Endothelial cell (in vitro differentiated cells): ENCODE measurements at places on chromosomes 4 and X. TPM values are rescaled to one million over a fixed set of nuclear protein-coding genes. Genes with fewer than 3 reads are reported as not detected.

GRCh38 chr4:99670409-99671073 lies 12.9 kb upstream of the C4orf54 start:
- H3K4me1 ChIP-seq: peaks cover 4% of the 10 kb centered on the region
- no peaks in the 10 kb centered on the region for H3K36me3 ChIP-seq
- peak overlapping the region; percentile 9 for H3K27ac ChIP-seq
- H3K4me3 ChIP-seq: no peak overlapping the region
- no peaks in the 10 kb centered on the region for H3K27me3 ChIP-seq

- H3K36me3 ChIP-seq: no peaks in the 10 kb centered on the region
- no peak for DNase-seq
- no peak overlapping the region for H3K4me3 ChIP-seq
- H3K27ac ChIP-seq: no peak overlapping the region
- no peaks in the 10 kb centered on the region for H3K4me1 ChIP-seq
Observed at GRCh38 chr4:53688186-53688790, 97.0 kb upstream of the LNX1 start.

Gene LRCH2
- 3.7 TPM for total RNA-seq

Gene GC
- total RNA-seq: 0.23 TPM

- no peak for DNase-seq
- peaks cover 17% of the 10 kb centered on the region for H3K36me3 ChIP-seq
- no peaks in the 10 kb centered on the region for H3K27me3 ChIP-seq
- H3K4me3 ChIP-seq: no peak overlapping the region
Observed at GRCh38 chrX:152861116-152861515, 30.3 kb downstream of the NSDHL start.

DNA sequence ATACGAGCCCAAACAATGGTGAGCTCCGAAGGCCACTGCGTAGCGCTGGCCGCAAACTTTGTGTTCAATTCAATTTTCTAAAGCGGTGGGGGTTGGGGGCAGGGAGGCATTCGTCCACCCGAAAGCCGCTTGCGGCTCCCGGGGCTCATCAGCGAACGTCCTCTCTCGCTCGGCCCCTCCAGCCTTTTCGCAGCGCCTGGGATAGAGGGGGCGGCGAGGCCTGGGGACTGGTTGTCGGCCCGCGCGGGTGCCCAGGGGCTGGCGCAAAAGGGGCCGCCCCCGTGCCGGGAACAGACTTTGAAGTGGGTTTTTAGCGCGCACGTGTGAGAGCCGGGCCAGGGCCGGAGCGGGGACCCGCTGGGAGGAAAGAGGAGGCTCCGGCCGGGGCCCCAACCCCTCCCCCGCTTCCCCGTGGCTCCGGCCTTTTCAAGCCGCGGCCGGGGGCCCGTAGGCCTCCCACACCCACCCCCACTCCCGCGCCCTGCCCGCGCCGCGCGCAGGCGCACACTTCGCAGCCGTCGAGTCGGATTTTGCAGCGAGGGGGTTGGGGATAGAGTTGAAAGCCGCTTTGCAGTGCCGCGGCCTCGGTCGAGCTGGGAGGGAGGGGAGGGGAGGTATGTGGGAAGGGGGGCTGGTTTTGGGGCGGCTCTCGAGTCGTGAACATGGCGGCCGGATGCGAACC lies 8.3 kb downstream of the ZIC3 start:
- H3K27me3 ChIP-seq: peaks cover 1% of the 10 kb centered on the region
- H3K36me3 ChIP-seq: no peaks in the 10 kb centered on the region
- peak overlapping the region; percentile 83 for H3K4me3 ChIP-seq
- peak; percentile 23 for DNase-seq

Gene UGT2B15
- not detected for total RNA-seq

Gene PAGE1
- total RNA-seq: not detected

- H3K27me3 ChIP-seq: no peaks in the 10 kb centered on the region
- peak; percentile 40 for DNase-seq
- H3K4me3 ChIP-seq: no peak overlapping the region
- H3K4me1 ChIP-seq: no peaks in the 10 kb centered on the region
Observed at GRCh38 chr4:166165829-166166420, 292.9 kb downstream of the TLL1 start.

GRCh38 chr4:8090312-8090711 lies 68.3 kb downstream of the ABLIM2 start:
- no peaks in the 10 kb centered on the region for H3K27me3 ChIP-seq
- H3K27ac ChIP-seq: no peak overlapping the region
- H3K36me3 ChIP-seq: peaks cover 10% of the 10 kb centered on the region
- DNase-seq: no peak

- H3K27ac ChIP-seq: peak overlapping the region; percentile 65
- H3K4me3 ChIP-seq: peak overlapping the region; percentile 57
- H3K27me3 ChIP-seq: peaks cover 44% of the 10 kb centered on the region
- no peak for DNase-seq
Observed at GRCh38 chrX:626745-627509, 3.7 kb upstream of the SHOX start.

DNA sequence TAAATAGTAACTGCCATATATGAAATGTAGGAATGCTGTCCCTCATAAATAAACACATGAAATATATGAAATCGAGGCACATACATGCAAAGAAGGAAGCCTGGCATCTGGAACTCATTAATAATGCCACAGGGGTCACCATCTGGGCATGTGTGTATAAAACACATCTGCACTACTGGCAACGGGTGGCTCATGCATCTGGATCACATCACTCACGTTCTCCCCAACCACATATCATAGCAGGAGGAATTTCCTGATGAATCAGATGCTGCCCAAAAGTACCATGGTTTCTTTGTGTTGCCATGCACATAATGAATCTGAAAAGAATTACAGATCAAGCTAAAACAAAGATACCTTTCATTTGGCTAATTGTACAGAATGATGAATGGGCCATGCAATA lies 28.6 kb downstream of the RNF175 start:
- no peaks in the 10 kb centered on the region for H3K36me3 ChIP-seq
- H3K27ac ChIP-seq: no peak overlapping the region
- H3K4me3 ChIP-seq: no peak overlapping the region
- peaks cover 9% of the 10 kb centered on the region for H3K4me1 ChIP-seq

DNA sequence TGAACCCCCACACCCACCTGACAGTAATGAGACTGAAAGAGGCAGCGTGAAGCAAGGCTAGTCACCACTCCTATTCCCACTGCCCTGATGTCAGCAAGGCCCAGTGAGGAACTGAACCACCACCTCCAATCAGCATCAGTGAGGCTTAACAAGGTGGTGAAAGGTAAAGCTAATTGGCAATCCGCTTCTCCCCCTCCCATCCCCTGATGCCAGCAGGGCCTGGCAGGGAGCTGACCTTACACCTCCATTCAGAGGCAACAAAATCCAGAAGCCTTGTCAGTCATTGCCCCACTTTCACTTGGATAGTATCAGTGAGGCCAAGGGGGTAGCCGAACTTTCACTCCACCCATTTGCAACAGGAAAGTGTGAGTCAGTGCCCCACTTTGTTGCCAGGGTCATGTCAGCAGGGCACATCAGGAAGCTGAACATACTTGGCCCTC lies 60.8 kb downstream of the AWAT2 start:
- no peaks in the 10 kb centered on the region for H3K36me3 ChIP-seq
- H3K4me3 ChIP-seq: no peak overlapping the region
- H3K4me1 ChIP-seq: no peaks in the 10 kb centered on the region
- DNase-seq: no peak
- no peaks in the 10 kb centered on the region for H3K27me3 ChIP-seq
- H3K27ac ChIP-seq: no peak overlapping the region

DNA sequence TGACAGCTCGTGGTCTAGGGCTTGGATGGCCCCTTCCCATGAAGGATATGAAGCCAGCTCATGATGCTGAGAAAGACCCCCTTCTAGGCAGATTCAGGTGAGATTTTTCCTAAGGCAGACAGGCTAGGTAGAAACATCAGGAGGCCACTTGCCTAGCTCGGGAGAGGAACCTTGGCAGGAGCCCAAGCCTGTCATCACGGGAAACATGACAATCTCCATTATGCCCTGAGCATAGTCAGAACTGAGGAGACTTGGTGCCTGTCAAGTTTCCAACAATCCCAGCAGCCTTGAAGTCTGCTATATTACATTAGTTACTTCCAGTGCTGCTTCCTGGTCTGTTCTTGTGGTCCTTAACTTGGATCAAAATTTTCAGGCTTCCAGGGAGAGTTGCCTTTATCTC lies 18.7 kb upstream of the WDR1 start:
- no peaks in the 10 kb centered on the region for H3K4me1 ChIP-seq
- no peak overlapping the region for H3K27ac ChIP-seq
- H3K27me3 ChIP-seq: no peaks in the 10 kb centered on the region
- H3K4me3 ChIP-seq: no peak overlapping the region
- H3K36me3 ChIP-seq: no peaks in the 10 kb centered on the region

Gene SPACA5
- total RNA-seq: not detected

Gene DCAF8L2
- 0.62 TPM for total RNA-seq

DNA sequence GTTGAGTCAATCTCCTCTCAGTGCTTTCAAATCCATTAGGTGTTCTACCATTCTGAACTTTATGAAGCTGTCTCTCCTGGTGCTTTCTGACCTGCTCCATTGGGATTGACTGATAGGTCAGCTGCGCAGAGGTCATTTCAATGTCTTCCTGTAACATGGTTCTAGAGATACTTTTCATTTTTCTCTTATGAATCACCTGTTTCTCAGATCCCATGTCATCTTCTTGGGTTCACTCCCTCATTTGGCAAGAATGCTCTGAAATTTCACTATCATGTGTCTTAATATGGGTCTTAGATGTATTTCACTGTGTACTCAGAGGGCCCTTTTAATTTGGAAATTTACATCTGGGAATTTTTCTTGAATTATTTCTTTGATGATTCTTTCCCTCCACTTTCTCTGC lies 13.8 kb upstream of the PGM2 start:
- no peak overlapping the region for H3K4me3 ChIP-seq
- peaks cover 18% of the 10 kb centered on the region for H3K4me1 ChIP-seq
- no peak overlapping the region for H3K27ac ChIP-seq
- DNase-seq: no peak

DNA sequence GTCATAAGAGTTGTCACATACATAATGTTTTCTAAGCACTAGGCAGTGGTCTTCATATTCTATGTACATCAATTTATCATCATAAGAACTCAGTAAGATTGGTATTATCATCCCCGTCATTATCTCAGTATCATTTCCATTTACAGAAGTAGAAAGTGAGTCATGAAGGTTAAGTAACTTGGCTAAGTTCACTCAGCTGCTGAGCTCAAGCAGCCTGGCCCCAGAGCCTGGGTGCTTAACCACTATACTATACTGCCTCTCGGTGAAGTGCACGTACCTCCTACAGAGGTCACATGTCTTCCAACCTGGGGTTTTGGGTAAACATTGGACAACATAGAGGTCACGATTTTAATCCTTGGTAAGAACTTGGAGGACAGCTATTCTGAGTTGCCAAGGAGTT lies 161.5 kb upstream of the GATB start:
- H3K36me3 ChIP-seq: no peaks in the 10 kb centered on the region
- no peak overlapping the region for H3K4me3 ChIP-seq
- H3K27me3 ChIP-seq: no peaks in the 10 kb centered on the region
- H3K27ac ChIP-seq: no peak overlapping the region
- H3K4me1 ChIP-seq: peaks cover 1% of the 10 kb centered on the region

GRCh38 chrX:48966796-48967579 lies 4.7 kb downstream of the KCND1 start:
- H3K27ac ChIP-seq: no peak overlapping the region
- no peak for DNase-seq
- no peaks in the 10 kb centered on the region for H3K4me1 ChIP-seq
- no peaks in the 10 kb centered on the region for H3K27me3 ChIP-seq

Gene NDST3
- total RNA-seq: 11.9 TPM
